ENCODE measurements at places on chromosomes 2 and 18. TPM values are rescaled to one million over a fixed set of nuclear protein-coding genes. Genes with fewer than 3 reads are reported as not detected.

EN1 gene
- total RNA-seq: not detected

CNRIP1 gene
- total RNA-seq: 42.7 TPM

C2orf80 gene
- total RNA-seq: not detected

MC2R gene
- total RNA-seq: not detected

AQP12B gene
- not detected for total RNA-seq

RAMP1 gene
- 0.25 TPM for total RNA-seq

IL37 gene
- total RNA-seq: not detected

DSG3 gene
- total RNA-seq: under 0.01 TPM
